ENCODE measurements at places on chromosomes 3 and 15.

- no peak for DNase-seq
These were observed 453.9 kb upstream of the PROK2 start for GRCh38 chr3:72238801-72239200.

DNA sequence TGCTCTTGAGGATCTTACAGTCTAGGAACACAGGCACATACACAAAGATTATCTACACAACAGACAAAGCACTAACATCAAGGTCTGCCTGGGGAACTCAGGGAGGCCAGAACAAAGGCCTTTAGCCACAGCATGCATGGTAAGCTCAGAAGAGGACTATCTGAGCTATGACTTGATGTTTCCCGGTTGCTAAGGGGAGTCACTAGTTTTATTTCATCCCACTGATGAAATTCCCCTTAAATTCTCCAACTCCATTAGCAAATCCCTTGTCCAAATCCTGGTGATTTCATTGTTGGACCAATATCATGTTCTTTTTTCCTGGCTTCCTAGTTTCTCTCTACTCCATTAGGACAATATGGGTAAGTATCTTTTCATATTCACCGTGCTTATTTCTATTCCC, 23.3 kb downstream of the FBN1 start:
- no peak for DNase-seq

GRCh38 chr3:116087426-116087825, 357.9 kb downstream of the LSAMP start:
- no peak for DNase-seq

GRCh38 chr3:12957339-12957738, 115.9 kb downstream of the IQSEC1 start:
- no peak for DNase-seq

DNA sequence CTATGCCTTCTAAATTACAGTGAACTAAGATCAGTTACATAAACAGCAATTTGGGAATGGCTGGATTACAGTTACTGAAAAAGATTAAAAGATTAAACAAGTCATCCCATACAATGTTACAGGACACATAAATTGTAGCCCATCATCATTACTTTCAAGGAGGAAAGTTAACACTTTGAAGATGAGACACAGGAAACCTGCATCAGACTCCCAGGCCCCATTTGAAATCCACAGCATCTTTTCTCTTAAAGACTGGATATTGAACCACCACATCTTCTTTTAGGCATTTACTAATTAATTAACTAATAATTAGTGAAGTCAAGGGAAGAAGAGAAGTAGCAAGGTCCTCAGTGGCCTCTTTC, 170.2 kb downstream of the PLCL2 start:
- no peak for DNase-seq

DNA sequence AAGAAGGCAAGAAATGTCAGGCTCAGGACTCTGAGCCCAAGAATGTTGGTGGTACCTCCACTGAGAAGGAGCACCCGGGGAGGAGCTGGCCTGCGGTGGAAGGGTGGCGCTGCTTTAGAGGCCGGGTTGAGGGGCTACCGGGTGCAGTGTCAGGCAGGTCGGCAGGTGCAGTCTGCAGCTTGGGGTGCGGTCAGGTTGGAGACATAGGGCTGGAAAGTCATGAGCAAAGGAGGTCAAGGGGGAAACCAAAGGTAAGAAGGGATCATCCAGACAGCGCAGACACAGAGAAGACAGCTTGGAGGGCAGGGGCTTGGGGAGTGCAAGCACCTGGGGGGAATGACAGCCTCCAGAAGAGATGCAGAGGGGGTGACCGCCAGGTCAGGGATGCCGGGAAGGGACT, 274.4 kb upstream of the LYSMD4 start:
- DNase-seq, result no peak

DNA sequence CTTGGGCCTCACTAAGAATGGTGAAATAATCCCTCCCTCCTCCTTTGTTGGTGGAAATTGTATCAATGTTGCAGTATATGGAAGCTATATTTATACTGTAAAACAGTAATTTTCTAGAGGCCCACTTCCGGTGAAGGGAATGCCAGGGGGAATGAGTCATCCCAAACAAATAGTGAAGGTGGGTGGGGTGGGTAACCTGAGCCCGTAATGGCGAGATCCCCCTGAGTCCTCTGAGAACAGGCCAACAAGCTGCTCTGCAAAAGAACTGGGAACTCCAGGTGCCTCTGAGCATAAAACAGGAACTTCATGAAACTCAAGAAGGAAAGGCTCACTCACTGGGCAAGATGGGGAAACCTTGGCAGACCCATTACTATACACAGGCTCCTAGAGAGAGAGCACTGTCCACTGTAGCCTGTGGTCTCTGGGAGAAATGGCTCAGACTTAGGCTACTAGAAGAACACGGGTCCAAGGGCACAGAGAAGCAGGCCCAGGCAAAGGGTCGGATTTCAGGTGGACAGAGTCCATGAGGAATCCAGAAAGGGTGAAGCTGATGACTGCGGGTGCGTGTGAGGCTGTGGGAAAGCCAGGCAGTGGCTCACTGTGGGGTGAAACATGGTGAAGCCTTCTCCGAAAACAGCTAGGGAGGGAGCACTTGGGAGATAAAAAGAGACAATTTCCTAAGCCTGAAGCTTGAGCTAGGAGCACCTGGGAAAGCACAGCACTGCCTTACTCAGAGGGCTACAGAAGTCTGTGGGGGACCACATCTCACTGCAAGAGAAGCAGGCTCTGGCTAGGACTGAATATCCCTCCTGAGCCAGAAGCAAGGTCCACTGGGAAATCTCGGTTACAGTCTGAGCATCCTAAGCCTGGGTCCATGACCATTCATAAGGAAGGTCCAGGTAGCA, 19.8 kb downstream of the LARP6 start:
- DNase-seq, result peak; percentile 17

DNA sequence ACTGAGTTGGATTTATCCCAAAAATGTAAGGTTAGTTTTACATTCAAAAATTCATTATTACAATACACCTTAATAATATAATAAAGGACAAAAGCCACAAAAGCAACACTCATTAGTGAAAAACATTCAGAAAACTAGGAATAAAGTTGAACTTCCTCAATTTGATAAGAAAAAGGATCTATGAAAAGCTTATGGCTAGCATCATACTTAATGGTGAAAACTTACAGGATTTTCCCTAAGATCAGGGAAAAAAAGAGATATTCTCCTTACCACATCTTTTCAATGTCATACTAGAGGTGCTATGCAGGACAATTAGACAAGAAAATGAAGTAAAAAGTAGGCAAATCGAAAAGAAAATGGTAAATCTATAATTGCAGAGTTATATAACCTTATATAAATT, 279.9 kb downstream of the CGGBP1 start:
- DNase-seq, result no peak

DNA sequence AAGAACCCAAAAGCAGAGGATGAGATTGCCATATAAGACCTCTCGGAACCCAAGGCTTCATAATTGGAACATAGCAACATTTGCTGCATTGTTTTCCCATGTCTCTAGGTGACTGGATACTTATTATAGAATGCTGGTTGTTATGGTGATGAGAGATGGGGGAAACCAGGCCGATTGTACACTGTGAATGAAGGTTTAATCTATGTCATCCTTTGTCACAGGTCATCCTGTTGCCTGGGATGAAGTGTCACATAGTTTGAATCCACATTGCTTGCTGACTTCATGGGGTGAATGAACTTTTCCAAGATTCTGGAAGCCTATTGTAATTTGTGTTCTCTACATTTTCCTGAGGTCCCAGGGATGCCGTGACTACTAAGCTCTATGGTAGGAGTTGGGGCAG, 41.8 kb downstream of the CLEC3B start:
- DNase-seq, result no peak

- DNase-seq, result no peak
These were observed 8.3 kb upstream of the TMCO5A start for GRCh38 chr15:37926136-37926535.

DNA sequence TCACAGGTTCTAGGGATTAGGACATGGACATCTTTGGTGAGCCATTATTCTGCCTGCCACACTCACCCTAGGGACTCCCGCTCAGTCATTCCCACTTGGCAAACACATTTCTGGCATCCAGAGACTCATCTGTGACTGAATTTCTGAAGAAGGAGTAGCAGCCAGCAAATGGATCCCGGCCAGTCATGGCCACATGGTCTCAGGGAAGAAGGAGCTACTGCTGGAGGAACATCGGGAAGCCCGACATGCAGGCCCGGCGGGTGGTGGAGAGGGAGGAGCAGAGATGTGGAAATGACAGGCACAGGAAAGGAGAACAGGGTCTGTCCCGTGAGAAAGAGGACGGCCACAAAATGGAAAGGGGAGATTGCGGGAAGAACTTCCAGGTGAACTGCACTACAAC, 65.4 kb downstream of the SEMA5B start:
- DNase-seq, result no peak

DNA sequence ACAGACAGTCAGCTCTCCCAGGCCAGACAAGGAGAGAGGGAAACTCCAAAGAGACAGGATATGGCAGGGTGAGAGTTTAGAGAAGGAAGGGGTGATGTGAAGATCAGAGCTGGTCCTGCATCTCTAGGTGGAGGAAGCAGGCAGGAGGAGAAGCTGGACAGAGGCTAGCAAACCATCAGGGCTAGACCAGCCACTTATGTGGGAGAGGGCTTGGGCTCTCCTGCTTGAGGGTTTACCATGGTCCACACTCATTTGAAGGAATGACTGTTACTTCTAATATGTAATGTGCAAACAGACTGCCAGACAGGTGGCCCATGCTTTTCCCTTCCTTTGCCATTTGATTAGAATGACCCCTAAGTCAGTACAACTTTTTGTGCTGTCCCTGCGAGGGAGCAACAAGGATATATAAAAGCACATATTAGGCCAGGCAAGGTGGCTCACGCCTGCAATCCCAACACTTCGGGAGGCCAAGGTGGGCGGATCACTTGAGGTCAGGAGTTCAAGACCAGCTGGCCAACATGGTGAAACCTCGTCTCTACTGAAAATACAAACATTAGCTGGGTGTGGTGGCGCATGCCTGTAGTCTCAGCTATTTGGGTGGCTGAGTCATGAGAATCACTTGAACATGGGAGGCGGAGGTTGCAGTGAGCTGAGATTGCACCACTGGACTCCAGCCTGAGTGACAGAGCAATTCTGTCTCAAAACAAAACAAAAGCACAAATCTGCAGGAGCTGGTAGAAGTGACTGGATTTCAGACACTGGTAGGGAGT, 41.0 kb upstream of the MANF start:
- DNase-seq, result no peak

- DNase-seq, result no peak
These were observed 82.1 kb upstream of the BCHE start for GRCh38 chr3:165919284-165919683.

DNA sequence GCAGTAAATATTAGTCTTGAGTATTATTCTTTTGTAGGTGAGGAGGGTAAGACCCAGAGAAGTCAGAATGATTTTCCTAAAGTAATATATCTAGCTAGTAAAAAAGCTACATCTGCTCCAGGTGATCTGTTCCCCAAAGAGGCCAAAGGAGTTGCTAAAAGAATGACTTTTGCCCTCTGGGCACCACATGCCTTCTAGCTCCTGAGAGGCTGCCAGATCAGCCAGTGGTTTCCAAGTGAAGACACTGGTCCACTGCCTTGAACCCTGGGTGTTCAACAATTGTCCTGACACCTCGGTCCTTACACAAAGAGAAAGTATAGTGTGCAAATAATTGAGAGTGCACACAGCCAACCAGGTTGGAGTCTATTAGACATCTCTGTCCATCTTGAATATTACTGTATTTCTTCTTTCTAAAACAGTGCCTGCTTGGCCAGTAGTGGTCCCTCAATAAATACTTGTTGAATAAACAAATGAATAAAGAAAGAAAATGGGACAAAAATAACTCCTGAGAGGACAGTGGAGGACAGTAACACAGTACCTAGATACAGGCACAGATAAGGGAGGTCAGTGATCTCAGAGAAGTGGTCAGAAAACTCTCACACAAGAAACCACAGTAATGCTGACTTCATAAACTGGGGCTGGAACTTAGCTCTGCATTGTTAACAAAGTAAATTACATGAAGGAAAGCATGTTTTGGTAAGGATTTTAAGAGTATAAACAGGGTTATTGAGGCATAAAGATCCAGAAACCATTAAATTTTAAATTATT, 56.6 kb upstream of the CSTA start:
- no peak for DNase-seq
